ENCODE measurements at places on chromosomes 4 and X.

DNA sequence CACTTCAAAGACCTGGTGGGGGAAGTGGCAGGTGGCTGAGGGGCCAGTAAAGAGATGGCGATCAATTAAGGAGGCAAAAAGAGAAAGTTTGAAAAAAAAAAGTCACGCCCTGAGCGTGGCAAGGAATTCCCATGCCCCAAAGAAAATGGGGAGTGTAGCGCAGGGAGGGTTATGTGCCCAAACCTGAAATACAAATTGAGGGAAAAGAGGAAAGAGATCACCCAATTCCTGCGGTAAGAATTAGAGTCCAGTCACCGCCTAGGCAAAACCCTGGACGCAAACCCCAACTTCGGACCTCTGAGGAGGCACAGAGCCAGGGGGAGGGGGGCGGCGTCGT lies 595 bp downstream of the ENOX2 start:
- no peak for DNase-seq

GRCh38 chrX:15177316-15177715 lies 92.6 kb downstream of the ASB9 start:
- no peak for DNase-seq

DNA sequence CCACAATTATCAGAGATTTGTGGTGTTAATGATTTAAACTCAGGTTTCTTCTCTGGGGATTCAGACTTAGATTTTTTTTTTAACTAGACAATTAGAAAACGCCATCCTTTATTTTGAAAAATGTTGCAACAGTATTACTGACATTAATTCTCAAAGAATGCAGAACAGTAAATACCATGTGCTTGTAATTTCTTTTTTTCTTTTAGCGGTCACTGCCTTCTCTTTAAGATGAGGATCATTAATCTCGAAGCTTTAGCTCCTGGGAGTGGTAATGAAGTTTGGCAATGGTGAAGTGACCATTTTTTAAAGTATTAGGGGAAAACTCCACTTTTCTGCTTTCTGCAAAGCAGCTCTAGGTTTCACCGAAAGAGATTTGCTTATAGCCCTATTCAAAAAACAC lies 164.0 kb upstream of the MBNL3 start:
- DNase-seq = no peak

DNA sequence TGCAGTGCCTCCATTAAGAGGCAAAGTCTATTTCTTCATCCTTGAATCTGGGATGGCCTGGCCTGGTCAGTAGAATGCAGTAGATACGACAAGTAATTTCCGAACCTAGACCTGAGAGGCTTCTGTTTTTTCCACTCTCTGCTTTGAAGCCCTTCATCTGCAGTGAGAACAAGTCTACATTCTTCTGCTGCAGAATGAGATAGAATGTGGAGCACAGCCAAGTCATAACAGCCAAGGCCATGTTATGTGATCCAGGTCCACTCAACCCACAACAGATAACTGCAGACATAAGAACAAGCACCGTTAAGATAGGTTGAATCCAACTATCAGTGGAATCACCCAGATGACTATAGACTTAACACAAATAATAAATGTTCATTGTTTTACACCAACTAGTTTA lies 1297.7 kb downstream of the C4orf33 start:
- DNase-seq = no peak

DNA sequence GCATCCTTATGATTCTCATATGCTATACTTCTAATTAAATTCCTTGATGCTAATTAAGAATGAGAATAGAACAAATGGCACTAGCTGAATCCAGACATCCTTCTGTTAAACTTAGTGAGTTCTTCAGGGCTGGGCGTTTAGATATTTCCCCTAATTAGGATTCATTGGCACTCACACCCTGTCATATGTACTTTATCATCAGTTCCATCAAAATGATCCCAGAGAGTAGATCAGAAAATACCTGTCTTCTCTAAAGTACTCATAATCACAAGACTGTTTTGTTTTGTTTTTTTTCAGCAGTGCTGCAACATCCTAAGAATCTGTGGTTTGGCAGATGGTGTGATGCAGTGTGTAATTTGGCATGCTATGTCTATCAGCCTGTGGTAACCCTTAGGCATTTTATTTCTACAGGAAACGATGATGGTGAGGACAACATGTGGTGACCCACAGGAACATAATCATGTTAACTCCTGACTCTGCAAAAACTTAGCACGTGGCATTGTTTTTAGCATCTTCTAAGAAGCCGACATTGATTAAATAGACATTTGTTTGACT lies 2528.4 kb downstream of the ARAP2 start:
- DNase-seq = no peak
